Frontal cortex (tissue), 4 donors: ENCODE measurements at places on chromosomes 11 and 22.

DNA sequence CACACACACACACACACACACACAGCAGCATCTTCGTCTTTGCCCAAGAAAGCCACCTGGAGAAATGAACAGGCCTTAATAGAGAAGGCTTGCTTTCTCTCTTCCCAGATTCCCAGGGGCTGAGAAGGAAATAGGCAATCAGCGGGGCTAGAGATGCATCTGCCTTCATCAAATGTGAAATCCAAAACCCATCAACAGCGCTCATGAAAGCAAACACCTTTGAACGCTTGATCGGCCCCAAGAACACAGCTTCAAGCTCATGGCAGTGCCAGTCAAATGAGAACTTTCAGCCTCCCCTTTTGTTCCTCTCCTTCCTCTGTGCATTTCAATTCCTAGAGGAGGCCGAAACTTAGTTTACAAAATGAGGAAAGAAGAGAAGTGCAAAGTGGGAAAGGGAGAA lies 122.7 kb downstream of the EFCAB6 start:
- DNase-seq: no peak

- DNase-seq: no peak
Observed at GRCh38 chr11:122085712-122086111, 30.3 kb downstream of the BLID start.

DNA sequence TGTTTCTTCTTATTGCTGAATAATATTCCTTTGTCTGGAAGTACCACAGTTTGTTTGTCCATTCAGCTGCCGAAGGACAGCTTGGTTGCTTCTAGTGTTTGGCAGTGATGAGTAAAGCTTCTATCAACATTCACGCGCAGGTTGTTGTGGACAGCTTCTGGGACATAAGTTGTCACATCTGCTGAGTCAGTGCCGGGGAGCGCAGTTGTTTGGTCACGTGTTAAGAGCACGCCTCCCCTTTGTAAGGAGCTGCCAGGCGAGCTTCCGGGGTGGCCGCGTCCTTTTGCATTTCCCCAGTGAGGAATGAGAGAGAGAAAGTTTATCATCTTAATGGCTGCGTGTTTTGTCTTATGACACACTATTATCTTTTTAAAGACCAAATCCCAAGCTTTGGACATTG lies 30.3 kb downstream of the SAMM50 start:
- DNase-seq: no peak

GRCh38 chr11:74744277-74744676 lies 4.4 kb upstream of the RNF169 start:
- DNase-seq: no peak

DNA sequence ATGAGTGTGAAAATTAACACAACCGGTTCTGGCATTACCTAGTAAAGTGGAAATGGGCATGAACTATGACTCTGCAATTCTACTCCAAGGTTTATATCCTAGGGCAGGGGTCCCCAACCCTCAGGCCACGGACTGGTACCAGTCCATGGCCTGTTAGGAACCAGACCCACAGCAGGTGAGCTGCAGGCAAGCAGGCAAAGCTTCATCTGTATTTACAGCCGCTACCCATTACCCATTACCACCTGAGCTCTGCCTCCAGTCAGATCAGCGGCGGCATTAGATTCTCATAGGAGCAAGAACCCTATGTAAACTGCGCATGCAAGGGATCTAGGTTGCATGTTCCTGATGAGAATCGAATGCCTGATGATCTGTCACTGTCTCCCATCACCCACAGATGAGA lies 49.8 kb downstream of the MORC2 start:
- DNase-seq: no peak

DNA sequence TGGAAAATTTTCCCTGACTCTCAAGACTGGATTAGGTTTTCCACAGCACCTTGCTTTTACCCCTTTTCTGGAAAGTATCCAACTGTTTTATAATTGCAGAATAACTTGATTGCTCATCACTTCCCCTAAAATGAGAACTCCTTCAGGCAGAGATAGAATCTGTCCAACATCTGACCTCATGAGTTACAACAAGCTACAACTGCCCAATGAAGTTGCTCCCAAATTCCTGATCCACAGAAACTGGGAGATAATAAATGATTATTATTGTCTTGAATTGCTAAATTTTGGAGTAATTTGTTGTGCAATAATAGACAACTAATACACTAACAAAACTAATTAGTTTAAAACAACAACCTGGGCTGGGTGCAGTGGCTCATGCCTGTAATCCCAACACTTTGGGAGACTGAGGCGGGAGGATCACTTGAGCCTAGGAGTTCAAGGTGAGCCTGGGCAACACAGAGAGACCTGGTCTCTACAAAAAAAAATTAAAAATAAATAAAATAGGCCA lies 10.0 kb upstream of the CCDC83 start:
- no peak for DNase-seq

GRCh38 chr11:29272019-29272654 lies 744.7 kb downstream of the KCNA4 start:
- no peak for DNase-seq

GRCh38 chr22:20106849-20107237 lies 9.1 kb upstream of the RANBP1 start:
- DNase-seq: no peak

- DNase-seq: no peak
Observed at GRCh38 chr11:125154378-125155099, 10.0 kb upstream of the PKNOX2 start.

GRCh38 chr11:45512471-45513148 lies 152.8 kb downstream of the CHST1 start:
- DNase-seq: no peak

DNA sequence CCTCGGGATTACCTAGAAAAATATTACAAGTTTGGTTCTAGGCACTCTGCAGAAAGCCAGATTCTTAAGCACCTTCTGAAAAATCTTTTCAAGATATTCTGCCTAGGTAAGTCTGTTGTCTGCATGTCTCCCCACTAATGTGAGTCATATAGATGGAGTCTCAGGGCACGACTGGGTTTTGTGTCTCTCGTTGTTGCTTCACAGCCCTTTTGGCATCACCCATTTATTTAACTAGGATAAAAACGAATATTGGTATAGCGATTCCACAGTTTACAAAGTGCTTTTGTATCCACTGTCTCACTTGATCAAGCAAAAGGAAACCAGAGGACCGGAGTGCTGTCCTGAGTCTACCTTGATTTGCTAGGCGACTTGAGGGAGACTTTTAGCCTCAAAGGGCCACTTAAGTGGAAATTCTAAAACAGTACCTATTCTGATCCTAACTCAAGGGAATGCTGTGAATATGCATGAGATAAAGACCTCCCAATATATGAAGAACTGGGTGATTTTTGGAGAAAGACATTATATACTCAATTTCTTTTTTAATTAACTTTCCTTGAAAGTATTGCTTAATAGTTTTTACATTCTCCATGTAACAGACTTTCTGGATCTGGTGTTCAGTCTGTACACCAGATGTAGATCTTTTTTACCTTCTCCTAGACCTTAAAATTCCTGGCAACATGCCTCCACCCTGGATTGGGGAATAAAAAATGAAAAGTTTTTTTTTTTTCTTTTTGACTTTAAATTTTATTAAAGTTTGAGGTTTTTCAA lies 590 bp downstream of the NNMT start:
- DNase-seq: no peak

- no peak for DNase-seq
Observed at GRCh38 chr22:24696551-24697001, 77.9 kb downstream of the PIWIL3 start.

DNA sequence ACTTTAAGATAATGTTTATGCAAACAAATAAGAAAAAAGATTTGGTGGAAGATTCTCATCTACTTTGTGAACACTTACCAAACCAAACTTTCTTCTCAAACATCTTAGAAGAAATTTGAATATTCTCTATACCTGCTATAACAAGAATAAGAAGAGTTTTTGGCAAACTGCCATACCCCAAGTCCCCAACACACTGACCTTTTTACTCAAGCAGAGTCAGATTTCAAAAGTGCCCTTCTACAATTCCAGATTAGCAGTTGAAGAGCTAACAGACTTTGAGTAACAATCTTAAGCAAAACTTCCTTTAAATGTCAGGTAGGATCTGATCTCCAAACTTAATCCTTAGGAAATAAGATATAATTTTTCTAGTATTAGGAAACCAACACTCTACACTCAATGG lies 33.9 kb downstream of the TSG101 start:
- DNase-seq: no peak

DNA sequence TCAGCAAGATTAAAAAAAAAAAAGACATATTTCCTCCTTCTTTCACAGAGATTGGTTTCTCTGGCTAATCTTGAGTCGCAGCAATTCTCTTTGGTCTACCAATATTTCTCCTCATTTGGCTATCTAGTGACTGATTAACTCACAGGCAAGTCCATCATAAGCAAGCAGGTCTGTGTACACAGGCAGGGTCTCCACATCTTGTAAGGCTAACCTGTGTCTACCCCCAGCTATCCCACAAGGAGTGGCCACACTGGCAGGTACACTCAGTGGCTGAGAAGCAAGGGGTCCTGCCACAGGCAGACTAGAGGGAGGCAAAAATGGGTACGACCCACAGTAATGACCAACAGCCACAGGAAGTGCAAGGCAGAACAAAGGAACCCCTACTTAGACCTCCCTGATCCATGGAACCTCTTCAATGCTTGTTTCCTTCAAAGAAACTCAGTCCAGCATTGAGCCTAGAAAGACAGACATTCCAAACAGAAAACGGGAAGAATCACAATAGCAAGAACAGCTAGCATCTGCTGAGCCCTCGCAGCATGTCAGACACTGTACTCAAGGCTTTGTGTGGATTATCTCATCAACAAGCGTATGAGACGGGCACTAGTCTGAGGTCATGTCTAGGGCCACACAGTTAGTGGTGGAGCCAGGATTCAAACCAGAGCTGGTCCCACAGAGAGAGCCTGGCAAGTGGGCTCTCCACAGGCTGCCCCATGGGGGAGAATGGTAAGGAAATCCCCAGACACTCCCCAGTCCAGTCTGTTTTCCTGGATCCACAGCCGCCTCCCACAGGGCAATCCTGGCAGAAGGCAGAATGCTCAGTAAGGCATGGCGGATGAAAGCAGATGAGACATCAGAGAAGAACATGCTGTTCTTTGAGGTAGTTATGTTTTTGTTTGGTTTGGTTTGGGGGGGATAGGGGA lies 34.3 kb downstream of the PLEKHA7 start:
- DNase-seq: no peak

GRCh38 chr22:42685941-42686653 lies 34.6 kb downstream of the A4GALT start:
- no peak for DNase-seq

DNA sequence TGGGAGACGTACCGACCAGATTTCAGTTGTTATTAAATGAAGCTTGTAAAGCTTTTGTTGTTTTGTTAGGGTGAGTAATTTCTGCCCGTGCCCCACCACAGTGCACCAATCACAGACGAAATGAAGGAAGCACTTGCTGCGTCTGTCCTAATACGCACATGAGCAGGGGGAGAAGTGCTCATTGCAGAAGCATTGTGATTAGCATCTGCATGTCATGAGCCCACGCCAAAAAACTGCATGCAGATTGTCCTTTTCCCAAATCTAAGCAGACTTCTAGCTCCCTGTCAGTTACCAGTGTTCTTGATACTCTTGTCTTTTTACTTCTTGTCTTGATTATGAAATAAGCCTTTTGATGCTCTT lies 15.5 kb downstream of the RBX1 start:
- DNase-seq: no peak

DNA sequence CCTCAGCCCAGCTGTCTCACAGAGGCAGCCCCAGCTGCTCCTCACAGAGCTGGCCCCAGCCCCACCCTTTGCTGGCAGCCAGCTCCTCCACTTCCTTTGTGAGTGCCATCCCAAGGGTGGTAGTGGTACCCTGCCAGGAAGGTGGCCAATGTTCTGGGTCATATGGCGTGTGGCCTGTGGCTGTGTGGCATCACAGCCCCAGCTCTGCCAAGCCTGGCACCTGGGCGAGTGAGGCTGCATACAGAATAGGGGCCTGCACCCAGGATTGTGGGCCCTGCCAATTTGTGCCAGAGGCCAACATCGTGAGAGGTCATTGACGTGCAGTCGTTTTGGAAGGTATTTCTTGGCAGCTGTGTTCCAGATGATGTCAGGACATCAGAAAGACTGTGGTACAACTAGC lies 10.7 kb downstream of the TUB start:
- DNase-seq: no peak

- DNase-seq: no peak
Observed at GRCh38 chr11:117378976-117379865, 51.6 kb downstream of the CEP164 start.

- no peak for DNase-seq
Observed at GRCh38 chr22:26665813-26666231, 8.4 kb downstream of the MIAT start.

DNA sequence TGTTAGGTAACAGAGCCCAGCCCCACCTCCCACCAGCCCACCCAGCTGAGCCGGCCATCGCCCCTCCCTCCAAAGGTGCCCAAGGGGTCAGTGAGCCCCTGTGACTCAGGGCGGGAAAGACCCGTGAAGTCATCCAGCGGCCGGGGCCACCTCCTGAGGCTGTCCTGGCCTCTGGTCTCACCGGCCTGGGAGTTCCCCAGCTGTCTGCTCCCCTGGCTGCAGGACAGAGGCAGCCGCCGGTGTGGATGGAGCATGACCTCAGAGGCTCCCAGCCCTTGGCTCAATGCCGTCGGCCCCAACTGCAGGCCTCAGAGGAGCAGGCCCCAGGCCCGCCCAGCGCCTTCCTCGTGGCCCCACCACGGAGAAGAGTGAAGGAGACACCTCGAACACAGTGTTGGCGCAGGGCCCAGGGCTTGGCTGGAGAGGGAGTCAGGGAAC lies 28.7 kb downstream of the RPL3 start:
- no peak for DNase-seq
